ENCODE measurements at places on chromosomes 16 and 17.

DNA sequence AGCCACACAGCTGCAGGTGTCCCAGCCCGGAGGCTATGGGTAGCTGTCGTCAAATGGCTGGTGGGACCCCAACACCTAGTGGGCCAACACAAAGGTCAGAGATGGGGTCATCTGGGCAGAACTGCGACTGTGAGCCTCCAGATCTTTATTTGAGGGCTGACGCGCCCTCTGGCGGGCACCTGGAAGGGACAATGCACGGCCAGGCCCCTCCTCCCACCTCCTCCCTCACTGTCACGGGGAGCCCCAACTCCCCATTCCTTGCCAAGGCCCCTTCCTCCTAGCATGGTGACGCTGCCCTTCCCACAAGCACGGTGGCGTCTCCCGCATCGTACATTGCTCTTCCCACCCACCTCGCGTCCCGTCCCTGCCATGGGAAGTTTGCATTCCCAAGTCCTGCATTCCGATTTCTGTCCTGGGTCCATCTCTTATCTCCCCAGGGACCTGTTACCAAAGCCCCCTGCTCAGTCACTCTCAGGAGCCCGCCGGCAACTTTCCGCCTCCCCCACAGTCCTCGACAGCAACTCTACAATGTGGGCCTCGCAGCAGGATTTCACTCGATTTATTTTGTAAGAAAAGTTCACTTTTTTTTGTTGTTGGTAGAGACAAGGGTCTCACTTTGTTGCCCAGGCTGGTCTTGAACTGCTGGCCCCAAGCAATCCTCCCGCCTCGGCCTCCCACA, 1.0 kb downstream of the TLE7 start:
- no peak for DNase-seq

DNA sequence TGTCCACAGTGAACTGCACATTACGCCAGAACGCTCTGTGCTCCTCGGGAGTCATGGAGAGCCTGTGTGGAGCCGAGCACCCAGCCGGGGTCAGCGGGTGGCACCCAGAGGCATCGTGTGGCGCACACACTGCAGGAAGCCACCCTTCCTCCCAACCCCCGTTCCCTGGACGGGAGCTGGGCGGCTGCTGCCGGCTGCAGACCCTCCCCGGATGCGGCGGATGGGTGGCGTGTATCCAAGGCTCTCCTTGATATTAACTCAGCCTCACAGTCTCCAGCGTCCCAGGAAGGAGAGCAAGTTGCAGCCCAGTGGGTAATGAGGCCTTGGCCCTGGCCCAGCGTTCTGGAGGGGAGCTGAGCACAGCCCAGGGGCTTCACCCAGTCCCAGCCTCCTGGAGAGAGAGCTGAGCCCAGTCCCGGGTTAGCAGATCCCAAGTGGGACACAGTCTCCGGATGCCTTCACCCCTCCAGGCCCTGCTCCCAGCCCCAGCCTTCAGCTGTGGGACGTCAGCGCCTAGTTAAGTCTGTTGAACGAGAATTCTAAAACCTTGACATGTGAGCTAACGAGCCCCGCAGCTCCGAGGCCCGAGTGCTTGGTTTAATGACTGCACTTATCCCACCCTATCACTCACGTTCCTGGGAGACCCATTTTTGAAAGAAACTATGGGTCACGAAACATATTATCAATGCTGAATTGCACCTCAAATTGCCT, 86.6 kb downstream of the TBC1D16 start:
- peak; percentile 62 for DNase-seq

DNA sequence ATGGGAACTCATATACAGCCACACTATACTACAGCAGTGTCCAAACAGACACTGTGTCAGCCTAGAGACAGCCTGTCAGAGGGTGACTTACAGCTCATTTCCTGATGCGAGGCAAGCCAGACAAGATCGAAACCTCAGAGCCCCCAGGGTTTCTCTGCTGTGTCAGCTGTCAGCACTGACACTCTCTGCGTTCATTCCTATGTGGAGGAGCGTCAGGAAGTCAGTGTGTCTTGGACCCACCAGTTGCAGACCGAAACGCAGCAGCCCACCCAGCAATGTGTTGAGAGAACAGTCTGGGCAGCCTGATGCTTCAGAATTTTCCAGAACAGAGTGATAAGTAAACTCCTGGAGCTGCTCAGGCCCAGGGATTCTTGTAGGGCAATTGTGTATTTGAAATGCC, 20.6 kb upstream of the MAPT start:
- no peak for DNase-seq

DNA sequence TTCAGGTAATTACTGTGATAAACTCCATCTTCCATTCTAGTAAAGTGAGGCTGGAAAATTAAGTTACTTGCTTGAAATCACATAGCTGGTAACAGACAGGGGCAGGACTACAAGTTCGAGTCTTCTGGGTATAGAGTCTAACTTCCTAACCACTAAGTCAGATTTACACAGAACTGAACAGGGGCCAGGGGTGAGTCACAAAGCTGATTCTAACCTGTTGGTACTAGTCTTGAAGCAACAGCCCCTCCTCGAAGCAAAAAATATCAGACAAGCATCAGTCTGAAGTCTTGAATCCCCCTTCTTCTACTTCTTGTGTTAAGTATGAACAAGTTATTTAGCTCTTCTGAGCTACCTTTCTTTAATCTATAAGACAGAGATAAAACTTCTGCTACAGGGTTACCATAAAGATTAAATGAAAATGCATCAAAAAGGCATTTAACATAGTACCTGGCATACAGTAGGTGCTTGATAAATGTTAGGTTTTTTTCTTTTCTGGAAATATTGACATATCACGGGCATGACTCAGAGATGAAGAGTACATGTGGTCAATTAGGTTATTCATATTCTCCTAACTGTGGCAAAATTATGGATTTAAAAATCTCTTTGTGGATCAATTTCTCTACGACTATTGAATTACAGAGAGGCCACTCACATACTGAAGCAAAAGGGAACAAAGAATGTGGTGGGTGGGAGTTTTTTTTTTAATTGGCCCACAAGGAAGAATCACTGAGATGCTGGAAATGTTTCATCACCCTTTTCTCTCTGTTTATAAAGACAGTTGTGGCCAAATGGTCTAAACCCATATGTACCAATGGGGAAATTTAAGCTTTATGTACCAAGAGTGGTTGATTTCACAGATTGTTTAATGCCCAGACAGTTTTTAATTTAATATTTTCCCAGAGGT, 266.9 kb upstream of the DYNLRB2 start:
- no peak for DNase-seq

DNA sequence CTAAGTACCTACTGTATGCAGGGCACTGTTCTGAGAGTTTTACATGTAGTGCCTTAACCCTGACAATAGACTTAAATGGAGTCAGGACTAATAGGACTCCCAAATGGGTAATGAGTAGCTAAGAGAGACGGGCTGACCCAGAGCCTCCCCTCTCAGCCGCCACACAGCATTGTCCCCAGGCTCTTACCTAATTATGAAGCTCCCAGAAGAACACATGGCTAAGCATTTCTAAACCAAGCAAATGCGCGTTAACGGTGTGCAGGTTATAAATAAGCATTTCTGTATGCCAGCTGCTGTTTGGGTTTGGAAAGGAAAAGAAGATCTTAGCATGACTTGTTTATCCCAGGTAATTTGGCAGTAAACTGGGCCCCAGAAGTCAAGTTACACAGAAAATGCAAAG, 14.3 kb downstream of the KATNIP start:
- no peak for DNase-seq

DNA sequence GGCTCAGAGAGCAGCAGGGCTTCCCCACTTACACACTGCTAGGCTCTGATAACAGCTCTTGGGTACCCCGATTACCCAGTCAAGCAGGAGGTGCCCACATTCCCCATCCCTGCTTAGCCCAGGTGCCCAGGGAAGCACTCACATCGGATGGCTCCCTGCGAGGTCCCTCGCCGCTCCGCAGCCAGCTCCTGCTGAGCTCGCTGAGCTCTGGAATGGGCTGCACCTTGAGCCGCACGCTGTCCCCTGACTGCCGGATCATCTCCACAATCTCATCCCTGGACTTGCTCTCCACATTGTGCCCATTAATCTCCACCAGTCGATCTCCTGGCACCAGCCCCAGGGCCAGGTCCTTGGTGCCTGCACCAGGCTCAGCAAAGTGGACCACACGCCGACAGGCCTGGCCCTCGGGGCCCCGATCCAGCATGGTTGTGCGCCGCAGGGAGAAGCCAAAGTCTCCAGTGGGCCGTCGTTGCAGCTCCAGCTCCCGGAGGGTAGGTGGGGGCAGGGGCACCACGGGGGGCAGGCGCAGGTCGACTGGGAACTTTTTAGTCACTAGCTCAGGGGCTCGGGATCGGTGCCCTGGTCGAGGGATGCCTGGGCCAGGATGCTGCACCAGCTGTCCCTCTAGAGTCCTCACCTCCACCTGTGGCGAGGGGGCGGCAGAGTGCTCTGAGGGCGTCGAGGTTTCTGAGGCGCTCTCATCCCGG, 14.2 kb downstream of the MYO18A start:
- peak; percentile 53 for DNase-seq

- DNase-seq, result no peak
Observed at GRCh38 chr17:47316311-47316710, 7.4 kb upstream of the EFCAB13 start.
